HEK293T (cell line): ENCODE measurements at places on chromosomes 11 and 22.
A peak's percentile ranks its signal among the peaks of the same experiment; 100 is the strongest.

DNA sequence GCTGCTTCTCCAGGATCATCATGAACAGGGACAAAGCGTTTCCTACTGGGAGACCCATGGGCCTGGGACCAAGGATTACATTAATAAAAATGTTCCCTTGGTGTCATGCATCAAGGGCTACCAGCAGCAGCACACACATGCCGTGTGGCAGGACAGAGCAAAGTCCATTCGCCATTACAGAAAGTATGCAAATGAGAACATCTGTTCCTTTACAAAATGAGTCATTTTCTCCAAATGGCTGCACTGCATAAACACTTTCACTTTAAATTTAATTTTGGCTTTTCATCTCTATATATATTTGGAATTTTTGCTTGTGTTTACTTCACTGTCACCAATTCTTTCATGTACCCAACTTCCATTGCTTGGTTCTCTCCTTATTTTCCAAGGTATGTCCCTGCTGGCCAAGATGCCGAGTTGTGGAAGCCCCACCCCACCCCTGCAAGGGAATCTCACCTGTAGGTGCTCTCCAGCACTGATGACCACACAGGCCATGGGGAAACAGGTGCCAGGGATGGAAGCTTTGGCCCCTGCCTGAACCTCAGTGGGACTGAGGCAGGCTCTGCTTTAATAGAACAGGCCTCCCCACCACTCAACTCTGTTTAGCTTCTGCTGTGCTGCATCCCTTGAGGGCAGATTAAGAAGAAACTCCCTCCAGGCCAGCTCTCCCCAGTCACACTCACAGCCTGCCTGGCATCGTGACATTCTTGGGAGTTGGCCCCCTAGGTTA is 15.6 kb upstream of the GNAZ start:
- DNase-seq, result no peak

- DNase-seq, result no peak
These were observed 189.5 kb downstream of the DDX10 start for GRCh38 chr11:108854346-108854745.

- DNase-seq, result peak; percentile 49
These were observed 3.6 kb downstream of the MYBPC3 start for GRCh38 chr11:47348859-47349258.

GRCh38 chr22:20991252-20992055 is 9.4 kb downstream of the LZTR1 start:
- no peak for DNase-seq

DNA sequence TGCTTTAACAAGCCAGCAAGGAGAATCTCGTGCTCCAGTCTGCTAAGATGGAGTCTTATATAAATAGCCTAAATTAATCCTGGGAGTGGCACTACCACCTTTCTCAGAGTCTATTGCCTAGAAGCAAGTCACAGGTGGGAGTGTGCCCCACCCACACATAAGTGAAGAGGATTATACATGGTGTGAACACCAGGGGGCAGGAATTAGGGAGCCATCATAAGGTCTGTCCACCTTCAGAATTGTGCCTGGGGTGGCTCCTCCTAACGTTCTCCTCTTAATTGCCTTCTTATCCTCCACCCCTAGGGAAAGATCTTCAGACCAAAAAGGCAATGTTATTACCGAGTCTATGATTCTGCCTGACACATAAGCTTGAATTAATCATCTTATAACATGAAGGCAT is 276.8 kb upstream of the SESN3 start:
- DNase-seq, result no peak

GRCh38 chr11:131584785-131585592 is 214.6 kb downstream of the NTM start:
- DNase-seq, result peak; percentile 29

- no peak for DNase-seq
These were observed 769.5 kb upstream of the ANO3 start for GRCh38 chr11:25562417-25562816.

GRCh38 chr22:43313890-43314474 is 29.2 kb downstream of the SCUBE1 start:
- no peak for DNase-seq

DNA sequence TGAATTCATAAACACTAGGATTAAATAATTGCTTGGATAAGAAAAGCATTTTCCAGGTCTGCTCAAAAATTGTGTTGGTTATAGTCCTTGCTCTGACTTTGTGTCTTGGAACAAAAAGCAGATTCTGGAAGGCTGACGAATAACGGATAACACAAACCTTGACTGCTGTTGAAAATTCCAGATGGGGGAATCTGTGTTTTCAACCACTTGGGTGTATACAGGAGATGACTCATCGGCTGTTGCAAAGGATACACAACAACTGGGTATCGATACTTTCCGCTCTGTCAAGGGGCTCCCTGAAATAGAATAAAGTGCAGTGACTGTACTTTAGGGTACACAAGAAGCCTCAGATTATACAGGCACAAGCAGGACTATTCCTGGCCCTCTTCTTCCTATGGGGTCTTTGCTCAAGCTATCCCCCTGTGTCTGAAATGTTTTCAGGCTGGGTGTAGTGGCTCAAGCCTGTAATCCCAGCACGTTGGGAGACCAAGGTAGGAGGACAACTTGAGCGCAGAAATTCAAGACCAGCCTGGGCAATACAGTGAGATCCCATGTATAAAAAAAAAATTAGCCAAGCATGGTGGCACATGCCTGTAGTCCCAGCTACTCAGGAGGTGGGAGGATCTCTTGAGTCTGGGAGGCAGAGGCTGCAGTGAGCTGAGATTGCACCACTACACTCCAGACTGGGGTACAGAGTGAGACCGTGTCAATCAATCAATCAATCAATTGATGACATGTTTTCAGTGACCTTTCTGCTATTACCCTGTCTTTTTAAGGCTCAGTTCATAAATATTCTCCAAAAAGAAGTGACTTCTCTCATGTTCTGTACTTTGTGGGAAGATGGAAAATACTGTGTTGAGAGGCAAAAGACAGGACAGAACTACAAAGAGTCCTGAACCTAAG is 48.6 kb upstream of the UCP3 start:
- no peak for DNase-seq

GRCh38 chr11:15770798-15771414 is 585.4 kb downstream of the SOX6 start:
- peak; percentile 67 for DNase-seq

GRCh38 chr11:61833471-61833870 is 5.4 kb downstream of the FADS2 start:
- DNase-seq, result no peak

GRCh38 chr22:23753385-23753784 is 840 bp downstream of the VPREB3 start:
- DNase-seq, result no peak

DNA sequence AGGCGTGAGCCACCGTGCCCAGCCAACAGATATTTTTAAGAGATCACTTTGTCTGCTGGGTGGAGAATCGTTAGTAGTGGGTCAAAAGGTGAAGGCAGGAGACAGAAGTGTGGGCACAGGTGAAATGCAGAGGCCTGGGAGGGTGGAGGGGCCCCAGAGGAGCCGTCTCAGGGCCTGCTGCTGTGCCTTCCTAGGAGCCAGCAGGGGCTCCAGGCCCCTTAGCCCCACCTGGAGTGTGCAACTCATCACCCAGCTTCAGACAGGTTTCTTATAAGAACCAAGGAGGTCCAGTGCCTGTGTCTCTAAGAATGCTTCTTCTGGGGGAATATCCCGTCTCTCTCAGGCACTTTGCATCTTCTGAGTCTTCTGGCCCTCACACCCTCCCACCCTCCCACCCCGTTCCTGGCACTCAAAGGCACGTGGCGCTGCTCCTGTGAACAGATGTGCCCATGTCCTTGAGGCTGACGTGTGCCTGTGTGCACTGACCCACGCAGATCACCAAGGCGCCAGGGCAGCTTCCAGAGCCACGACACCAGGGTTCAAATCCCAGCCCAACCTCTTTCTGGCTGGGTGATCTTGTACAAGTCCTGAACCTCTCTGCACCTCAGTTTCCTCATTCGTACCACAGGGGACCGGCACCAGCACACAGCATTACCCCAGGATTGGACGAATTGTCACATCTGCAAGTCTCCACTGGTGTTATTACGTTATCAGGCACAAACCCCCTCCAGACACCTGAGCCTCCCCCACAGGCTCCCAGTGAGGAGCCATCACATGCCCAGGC is 3.4 kb downstream of the ARSA start:
- no peak for DNase-seq

DNA sequence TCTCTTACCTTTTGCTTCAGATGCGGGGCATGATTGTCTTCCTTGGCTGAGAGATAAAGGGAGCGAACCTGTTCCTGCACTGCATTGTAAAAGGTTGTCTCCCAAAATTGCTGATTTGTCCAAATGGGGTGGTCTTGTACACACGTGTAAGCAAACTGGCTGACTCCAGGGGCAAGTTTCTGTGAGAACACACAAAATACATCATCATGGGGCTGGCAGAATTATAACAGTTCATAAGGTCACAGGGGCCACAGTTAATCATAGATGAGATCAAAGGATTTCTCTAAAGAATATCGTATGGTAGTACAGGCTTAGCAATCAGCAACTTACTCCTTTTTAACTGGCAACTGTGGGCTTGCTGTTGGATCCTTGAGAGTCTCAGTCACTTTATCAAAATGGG is 194.3 kb downstream of the SWAP70 start:
- no peak for DNase-seq

- DNase-seq, result no peak
These were observed 20.6 kb downstream of the PIWIL3 start for GRCh38 chr22:24753914-24754313.

GRCh38 chr11:28922386-28922981 is 814.3 kb downstream of the METTL15 start:
- no peak for DNase-seq

GRCh38 chr11:16357775-16358174 is 1.4 kb upstream of the SOX6 start:
- no peak for DNase-seq

GRCh38 chr11:64148226-64148916 is 17.5 kb downstream of the MACROD1 start:
- peak; percentile 80 for DNase-seq

- no peak for DNase-seq
These were observed 120.9 kb downstream of the MAML2 start for GRCh38 chr11:96222102-96222501.

DNA sequence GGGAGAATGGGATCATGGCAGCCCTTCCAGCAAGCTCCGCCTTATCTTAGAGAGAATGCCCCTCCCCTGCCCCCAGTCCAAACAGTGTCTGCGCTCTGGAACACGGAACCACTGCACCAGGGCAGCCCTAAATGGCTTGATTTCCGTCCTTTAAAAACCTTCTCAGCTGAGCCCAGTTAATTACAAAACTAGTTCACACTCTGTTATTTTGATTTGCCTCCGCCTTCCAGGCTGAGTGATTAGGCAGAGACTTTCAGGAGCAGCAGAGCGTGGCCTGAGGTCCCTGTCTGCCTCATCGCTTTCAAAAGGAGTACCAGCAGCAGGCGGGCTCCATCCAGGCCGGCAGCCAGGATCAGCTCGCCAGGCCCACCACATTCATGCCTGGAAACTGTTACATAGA is 313.0 kb downstream of the BRD1 start:
- DNase-seq, result no peak

GRCh38 chr11:34783816-34784317 is 132.3 kb downstream of the APIP start:
- DNase-seq, result no peak

GRCh38 chr11:32809313-32809712 is 14.9 kb upstream of the CCDC73 start:
- peak; percentile 83 for DNase-seq

- no peak for DNase-seq
These were observed 146.4 kb downstream of the C11orf91 start for GRCh38 chr11:33554219-33554618.

- DNase-seq, result no peak
These were observed 17.3 kb downstream of the RPL27A start for GRCh38 chr11:8699903-8700302.

DNA sequence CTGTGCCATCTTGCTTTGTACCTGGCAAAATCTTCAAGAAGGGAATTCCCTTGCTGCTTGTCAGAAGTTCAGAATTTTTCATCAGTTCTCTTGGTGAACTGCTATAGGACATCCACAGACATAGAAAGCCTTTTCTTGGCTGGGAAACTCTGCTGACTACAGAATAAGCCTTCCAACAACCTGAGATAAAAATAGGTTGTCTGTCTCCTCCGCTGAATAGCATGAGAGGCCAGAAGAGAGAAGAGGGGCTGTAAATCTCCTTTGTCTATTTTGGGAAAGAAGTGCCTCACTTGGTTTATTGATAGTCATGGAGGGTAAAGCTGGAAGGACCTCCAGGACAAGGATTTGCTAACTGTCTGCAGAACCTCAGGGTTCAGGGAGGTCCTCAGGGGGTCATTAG is 48.2 kb downstream of the C11orf91 start:
- DNase-seq, result no peak

DNA sequence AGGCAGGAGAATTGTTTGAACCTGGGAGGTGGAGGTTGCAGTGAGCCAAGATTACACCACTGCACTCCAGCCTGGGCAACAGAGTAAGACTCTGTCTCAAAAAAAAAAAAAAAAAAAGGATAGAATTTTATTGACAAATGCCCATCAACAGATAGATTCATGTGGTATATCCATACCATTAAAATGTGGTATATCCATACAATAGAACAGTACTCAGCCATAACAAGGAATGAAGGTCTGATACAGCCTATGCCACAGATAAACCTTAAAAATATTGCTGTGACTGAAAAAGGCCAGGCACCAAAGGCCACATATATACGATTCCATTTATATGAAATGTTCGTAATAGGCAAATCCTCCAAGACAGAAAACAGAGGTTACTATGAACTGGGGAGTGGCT is 45.3 kb upstream of the PPP2R1B start:
- DNase-seq, result no peak

DNA sequence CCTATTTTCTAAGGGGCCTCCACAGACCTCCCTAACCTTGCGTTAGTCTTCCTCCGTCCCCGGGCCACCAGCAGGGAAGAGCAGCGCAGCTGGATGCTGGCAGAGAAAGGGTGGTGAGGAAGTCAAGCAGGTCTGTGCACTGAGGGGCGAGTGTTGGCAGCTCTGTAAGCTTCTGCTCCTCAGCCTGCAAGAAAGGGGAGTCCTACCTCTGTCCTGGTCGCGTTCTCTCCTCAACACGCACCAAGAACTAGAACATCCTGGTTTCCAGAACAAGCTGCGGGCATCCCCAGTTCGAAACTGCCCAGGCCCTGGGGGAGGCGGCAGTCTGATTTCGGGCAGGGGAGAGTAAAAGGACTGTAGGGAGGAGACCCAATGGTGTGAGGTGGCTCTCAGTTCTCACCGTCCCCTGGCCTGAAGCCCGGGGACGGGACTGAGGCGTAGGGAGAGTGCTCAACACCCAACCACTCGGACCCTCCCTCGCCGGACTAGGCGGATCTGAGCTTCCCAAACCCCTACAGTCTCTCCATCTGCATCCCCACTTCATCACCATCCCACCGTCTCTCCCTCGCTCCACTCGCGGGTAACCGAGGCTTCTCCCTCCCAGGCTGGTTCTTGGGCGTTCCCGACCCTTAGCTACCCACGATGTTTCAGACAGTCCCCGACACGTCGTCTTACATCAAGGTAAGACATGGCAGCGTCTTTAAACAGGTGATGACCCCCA is 7.7 kb upstream of the FLI1 start:
- DNase-seq, result no peak

- DNase-seq, result no peak
These were observed 152.8 kb upstream of the NTM start for GRCh38 chr11:131217313-131218310.

GRCh38 chr11:14015711-14016110 is 53.2 kb downstream of the SPON1 start:
- DNase-seq, result peak; percentile 15
